ENCODE measurements at places on chromosomes 11 and 22.

- DNase-seq = no peak
Measured at GRCh38 chr22:50171965-50172421, 1.5 kb downstream of the PANX2 start.

DNA sequence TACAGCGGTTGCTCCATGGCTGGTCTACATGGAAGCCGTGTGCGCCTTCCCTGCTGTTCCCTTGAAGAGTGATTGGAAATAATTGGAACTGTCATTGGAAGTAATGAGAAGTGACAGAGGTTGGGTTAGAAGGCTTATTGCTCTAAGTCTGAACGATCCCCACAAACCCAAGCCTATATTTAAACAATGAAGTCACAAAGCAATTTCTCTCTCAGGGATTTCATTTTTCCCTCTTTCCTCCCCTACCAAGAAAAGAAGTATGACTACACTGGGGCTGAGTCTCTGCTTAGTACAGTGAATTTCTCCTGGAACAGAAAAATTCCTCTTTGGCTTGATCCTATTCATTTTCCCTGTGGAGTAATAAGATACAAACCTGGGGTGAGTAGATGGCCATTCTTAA, 7.8 kb downstream of the CLMP start:
- no peak for DNase-seq

- no peak for DNase-seq
Measured at GRCh38 chr11:75277991-75278790, 37.6 kb downstream of the TPBGL start.

DNA sequence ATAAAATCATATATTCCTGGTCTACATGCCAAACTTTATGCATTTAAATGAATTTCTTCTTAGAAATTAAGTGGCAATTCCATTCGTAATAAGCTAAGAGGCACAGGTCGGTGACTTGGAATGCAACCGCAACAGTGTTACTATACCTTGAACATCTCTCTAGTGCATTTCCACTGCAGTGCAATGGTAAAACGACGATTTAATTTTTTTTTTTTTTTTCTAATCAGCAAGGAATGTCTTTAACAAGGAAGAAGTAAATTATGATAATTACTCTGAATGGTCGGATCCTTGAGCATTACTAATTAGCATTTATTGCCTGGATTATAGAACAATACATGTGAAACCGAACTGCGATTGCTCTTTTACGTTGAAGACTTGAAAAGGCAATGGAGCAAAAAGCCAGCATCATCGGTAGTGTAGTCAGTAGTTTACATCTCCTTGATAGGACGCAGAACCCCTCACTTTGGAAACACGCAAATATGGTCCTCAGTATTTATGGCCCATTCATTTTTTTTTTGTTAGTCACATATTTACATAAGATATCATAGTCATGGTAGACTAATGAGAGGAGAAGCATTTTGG, 20.2 kb downstream of the BLID start:
- no peak for DNase-seq

Data from stimulated activated CD8-positive, alpha-beta memory T cell treated with anti-CD3 and anti-CD28 coated beads, Interleukin-2, amount 100 ng/mL, for 48 hours (primary cell).